ENCODE measurements at places on chromosomes 7 and 10.
A peak's percentile ranks its signal among the peaks of the same experiment; 100 is the strongest.

DNA sequence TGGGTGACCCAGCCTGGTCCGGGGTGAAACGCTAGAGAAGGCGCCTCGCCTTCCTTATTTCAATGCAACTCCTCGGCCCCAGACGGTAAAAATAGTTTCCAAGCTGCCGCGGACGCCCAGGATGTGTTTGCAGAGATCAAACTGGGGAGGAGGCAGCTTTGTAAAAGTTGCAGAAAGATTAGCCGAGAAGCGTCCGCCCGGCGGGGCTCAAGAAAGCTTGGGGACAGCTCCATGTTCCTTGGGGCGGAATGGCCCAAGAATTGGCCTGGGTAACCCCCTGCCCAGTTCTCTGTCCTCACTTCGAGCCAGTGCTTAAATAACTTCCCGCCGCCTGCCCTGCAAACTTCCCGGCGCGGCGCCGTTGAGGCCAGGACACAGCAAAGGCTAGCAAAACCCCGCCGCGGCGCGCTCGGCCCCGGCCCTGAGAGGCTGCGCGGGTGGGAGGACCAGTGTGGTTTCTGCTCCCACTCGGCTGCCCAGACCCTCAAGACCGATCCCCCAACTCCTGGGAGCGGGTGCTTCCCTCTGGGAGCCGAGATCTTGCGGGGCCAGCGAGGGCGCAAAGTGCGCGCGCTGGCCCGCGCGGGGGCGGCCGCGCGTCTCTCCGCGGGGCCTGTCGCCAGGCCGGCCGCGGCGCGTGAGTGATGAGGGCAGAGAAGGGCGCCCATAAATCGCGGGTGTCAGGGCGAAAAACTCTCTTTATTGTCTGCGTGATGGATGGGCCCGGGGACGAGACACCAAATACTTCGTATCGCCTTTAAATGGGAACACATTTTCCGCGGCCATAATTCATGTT, 6.3 kb upstream of the ZNF503 start:
- DNase-seq, result no peak

GRCh38 chr10:60818134-60818770, 40.0 kb downstream of the CDK1 start:
- no peak for DNase-seq

GRCh38 chr10:93413252-93413689, 68.9 kb downstream of the MYOF start:
- DNase-seq, result no peak

DNA sequence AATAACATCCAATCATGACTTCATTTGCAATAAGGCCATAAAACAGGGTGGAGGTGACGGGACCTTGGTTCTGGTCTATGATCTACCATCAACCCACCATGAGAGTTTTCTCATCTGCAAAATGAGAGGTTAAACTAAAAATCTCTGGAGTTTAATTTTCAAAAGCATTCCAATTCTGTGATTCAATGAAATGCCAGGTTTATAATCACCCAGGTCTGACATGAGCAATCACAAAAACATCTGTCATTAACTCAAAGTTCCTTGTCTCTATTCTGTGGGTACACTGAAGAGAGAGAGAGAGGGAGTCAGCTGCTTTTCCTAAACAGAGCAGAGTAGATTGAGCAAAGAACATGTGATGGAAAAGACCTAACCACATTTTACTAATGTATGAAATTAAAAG, 75.4 kb downstream of the NUDCD3 start:
- no peak for DNase-seq

- no peak for DNase-seq
These were observed 130.0 kb downstream of the AUTS2 start for GRCh38 chr7:69728304-69728703.

DNA sequence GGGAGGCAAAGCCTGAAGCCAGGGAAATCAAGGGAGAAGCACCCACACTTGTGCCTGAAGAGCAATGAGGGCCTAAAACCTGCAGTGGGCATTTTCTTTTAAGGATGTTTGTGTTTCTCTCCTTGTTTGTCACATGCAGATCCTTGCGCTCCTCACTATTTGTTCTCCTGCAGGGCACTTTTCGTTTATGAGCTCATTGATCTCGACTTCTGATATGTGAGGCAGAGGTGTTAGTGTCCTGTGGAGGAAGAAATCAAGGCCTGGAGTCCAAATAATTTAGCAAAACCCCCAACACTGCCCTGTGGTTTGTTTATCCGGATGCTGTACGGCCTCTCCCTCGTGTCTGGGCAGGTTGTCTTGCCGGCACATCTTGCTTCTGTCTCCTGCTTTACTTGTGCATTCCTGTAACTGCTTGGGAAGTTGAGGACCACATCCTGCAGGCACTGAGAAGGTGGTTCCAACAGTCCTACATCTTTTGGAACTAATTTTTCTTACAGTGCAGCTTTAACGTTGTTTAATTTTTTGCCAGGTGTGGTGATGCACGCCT, 13.7 kb downstream of the UBE3C start:
- DNase-seq, result no peak

DNA sequence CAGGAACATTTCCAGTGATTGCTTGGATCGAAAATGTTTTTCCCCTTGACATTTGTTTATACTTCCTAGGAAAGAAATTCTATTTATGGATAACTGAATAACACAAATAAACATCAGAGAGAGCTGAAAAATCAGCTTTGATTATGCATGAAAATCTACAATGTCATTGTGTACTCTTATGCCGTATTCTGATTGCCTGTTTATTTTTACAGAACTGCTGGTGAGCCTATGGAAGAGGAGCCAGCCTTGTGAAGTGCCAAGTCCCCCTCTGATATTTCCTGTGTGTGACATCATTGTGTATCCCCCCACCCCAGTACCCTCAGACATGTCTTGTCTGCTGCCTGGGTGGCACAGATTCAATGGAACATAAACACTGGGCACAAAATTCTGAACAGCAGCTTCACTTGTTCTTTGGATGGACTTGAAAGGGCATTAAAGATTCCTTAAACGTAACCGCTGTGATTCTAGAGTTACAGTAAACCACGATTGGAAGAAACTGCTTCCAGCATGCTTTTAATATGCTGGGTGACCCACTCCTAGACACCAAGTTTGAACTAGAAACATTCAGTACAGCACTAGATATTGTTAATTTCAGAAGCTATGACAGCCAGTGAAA, 121.5 kb downstream of the TWIST1 start:
- no peak for DNase-seq

GRCh38 chr7:117937049-117937752, 64.0 kb upstream of the CTTNBP2 start:
- no peak for DNase-seq

- no peak for DNase-seq
These were observed 159.4 kb downstream of the GRM8 start for GRCh38 chr7:127093340-127093739.

DNA sequence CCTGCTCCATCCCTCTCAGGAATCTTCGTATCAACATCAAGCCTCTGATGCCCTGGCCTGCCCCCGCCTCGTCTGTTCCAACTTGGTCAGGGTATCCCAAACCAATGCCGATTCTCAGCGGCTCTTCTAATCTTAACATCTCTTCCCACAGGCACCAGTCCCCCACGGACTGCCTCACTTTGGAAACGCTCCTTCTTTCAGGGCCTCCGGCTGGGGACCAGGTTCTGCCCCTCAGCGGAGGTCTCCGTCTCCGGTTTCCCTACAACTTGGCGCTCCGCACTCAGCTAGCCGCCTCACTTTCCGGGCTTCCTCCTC, 488 bp downstream of the ABCF2 start:
- no peak for DNase-seq

- DNase-seq, result no peak
These were observed 55.2 kb upstream of the DDC start for GRCh38 chr7:50620433-50620832.

- DNase-seq, result peak; percentile 60
These were observed 3.0 kb downstream of the DDIT4 start for GRCh38 chr10:72276421-72277339.

All from Calu3 (cell line).